ENCODE measurements at places on chromosomes 6 and 20.

- peak; percentile 7 for DNase-seq
These were observed 9.9 kb upstream of the PSMF1 start for GRCh38 chr20:1108437-1108920.

GRCh38 chr6:162845972-162846371, 118.2 kb downstream of the PACRG start:
- no peak for DNase-seq

DNA sequence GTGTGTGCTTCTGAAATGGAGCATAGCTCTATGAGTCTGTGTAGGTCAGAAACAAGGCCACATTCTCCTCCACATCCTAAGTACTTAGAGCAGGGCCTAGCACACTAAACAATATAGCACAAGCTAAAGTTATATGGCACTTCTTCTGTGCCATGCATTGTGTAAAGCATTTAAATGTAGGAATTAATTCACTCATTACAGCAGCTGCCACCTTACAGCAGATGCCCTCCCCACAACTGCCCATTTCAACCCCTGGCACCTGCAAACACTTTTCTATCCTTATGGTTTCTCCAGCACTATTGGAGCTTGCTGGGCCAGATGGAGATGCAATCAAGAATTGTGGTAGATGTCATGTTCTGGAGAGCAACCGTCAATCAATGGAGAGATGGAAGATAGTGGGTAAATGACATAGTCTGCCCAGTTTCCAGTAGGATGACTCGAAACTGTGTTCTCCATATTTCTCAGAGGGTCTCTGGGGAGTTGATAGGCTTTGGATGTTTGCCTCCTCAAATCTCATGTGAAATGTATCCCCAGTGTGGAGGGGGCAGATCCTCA, 373.7 kb downstream of the DOK5 start:
- no peak for DNase-seq

- no peak for DNase-seq
These were observed 189.0 kb upstream of the CDYL start for GRCh38 chr6:4587171-4587570.

DNA sequence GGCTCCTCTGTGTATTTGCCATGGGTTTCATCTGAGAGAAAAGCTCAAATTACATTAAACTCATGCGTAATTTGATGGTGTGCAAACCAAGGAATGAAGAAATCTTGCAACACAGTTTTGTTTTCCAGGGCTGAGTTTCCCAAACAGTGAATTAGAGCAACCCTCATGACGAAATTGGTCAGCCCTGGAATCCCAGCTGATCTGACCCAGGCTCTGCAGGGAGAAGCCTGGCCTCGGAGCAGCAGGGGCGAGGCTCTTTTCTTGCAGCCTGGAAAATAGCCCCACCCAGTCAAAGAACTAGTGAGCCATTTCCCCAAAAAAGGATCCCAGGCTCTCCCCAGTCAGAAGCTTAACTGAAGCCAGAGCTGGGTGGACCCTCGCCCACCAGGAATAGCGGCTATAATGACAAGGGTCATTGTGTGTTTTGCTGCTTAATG, 107.3 kb upstream of the SNX9 start:
- DNase-seq, result no peak

DNA sequence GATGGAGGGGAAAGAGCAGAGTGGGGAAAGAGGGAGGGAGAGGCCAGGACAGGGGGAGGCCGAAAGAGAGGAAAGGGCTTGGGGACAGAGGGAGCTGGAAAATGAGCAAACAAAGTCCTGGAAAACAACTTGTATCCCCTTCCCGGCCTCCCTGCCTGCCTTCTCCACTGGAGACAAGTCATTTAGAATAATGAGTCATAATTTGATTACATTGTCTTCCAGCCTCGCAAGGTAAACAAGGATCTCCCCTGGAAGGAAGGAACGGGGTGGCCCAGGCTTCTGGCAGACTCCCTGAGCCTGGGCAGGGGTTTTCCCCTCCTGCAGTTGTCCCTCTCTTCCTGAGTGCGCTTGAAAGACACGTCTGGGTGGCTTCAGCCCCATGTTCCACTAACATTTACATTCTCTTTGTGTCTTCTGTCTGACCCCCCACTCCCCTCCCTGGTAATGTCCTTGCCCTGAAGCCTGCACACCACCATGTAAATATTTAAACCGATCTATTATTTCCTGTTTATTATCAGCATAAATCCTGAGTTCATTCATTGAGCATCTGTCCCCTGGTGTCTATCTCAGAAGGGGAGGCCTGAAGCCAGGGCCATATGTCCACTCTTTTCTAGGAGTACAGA, 12.1 kb upstream of the MRPS18A start:
- DNase-seq, result no peak

- DNase-seq, result no peak
These were observed 311.5 kb downstream of the HDGFL1 start for GRCh38 chr6:22880686-22881433.

DNA sequence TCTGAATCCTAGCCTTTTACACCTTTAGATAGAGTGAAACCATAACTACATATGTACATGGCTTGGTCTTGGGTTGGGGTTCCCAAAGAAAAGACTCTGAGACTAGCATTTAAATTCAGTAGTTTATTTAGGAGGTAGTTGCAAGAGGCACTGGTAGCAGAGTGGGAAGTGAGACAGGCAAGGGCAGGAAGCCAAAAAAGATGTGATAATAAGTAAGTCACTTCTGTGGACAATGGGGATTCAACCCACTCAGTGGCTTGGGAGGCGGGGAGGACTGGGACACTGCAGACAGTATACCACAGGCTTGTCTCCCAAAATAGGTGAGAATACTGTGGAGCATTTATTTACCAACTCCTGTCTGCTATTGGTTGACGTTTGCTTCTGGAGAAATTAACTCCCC, 131.9 kb downstream of the SLC24A3 start:
- DNase-seq, result no peak

- DNase-seq, result no peak
These were observed 80.8 kb downstream of the RPP40 start for GRCh38 chr6:4923081-4923480.

- no peak for DNase-seq
These were observed 27.9 kb downstream of the ADRM1 start for GRCh38 chr20:62330576-62331317.

DNA sequence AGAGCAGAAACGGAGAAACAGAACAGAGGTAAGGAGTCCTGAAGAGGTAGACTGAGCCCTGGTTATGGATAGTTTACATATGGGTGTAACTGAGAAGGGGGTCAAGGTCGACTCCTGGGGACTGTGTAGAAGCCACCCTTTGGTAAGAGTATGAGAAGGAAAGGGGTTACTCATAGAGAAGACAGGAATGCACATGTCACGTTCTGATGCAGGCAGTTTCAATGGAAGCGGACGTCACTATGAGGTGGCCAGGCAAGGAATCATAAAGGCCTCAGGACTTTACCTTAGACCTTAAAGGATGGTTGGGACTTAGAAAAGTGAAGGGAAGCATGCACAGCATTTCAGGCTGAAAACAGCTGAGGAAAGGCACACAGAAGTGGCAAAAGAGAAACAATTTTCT, 25.1 kb downstream of the RGS17 start:
- no peak for DNase-seq

DNA sequence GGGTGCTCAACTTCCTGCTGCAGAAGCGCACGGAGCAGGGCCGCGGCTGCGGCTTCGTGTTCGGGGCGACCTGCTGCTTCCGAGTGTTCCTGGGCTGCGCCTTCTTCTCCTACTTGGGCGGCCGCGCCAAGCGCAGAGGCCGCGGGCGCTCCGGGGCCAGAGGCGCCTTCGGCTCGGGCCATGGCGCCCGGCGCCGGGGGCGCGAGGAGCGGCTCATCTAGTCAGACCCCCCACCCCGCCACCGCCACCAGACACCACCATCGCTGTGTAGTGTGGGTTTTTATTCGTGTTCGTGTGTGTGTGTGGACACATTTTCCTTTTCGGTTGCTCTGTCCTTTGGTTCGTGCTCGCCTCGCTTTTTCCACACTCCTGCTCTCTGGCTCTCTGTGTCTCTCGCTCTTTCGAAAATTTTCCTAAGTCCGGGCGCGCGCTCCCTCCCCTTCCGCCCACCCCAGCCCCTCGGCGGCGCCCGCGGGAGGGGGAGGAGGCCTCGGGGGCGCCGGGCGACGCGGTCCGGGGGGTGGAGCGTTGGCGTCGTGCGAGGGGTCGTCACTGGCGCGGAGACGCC, 38.1 kb downstream of the GNAS start:
- DNase-seq, result peak; percentile 65

- DNase-seq, result no peak
These were observed 85.6 kb downstream of the MRPL14 start for GRCh38 chr6:44041461-44042260.

GRCh38 chr6:158142789-158143188, 25.3 kb downstream of the SERAC1 start:
- no peak for DNase-seq

- no peak for DNase-seq
These were observed 35.3 kb upstream of the EZR start for GRCh38 chr6:158854214-158855101.

- DNase-seq, result no peak
These were observed 882.7 kb upstream of the FLRT3 start for GRCh38 chr20:15220009-15220656.

DNA sequence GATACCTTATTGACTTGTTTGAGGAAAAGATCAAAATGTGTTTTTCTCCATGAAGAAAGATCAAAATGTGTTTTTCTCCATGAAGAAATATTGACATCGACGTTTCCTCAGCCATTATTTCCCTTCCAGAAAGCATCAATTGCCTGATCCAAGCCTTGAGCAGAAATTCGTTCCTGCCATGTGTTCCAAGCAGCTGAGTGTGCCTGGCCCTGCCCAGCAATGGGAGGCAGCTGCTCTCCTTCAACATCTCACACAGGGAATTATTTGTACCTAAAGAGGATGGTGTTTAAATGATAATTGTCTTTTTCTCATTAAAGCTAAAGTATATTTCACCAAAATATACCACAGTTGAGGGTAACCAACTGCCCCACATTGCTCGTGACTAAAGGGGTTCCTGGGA, 7.8 kb upstream of the DUSP22 start:
- no peak for DNase-seq

DNA sequence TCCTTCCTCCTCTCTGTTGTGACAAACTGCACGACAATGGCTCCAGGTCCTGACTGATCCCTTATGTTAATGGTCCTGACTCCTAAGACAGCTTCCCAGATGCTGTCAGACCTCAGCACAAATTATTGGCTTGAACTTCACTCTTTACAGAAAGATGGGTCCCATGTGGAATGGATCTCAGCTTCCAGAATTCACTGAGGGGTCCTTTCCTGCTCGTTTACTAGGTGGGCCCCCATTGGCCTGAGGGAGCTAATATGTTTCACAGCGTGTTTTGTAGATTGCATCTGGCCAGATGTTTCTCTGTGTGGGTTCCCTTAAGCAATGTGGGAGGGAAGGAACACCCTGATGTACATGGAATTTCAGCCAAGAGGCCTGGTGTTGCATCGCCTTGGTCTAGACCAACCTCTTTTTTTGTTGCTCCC, 826.6 kb downstream of the MAFB start:
- no peak for DNase-seq

DNA sequence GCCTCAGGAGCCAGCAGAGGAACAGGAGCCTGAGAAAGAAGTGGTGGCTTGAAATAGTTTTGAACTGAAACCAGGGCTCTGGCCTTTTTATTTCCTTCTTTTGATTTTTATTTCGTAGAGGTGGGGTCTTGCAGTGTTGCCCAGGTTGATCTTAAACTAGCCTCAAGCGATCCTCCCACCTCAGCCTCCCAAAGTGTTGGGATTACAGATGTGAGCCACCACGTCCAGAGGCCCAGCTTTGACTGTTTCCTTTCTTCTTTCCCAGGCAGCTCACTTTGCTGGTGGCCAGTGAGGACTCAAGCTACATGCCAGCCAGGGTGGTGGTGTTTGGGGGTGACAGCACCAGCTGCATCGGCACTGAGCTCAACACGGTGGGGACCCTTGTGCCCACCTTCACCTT, 20.5 kb downstream of the CUL9 start:
- DNase-seq, result no peak

DNA sequence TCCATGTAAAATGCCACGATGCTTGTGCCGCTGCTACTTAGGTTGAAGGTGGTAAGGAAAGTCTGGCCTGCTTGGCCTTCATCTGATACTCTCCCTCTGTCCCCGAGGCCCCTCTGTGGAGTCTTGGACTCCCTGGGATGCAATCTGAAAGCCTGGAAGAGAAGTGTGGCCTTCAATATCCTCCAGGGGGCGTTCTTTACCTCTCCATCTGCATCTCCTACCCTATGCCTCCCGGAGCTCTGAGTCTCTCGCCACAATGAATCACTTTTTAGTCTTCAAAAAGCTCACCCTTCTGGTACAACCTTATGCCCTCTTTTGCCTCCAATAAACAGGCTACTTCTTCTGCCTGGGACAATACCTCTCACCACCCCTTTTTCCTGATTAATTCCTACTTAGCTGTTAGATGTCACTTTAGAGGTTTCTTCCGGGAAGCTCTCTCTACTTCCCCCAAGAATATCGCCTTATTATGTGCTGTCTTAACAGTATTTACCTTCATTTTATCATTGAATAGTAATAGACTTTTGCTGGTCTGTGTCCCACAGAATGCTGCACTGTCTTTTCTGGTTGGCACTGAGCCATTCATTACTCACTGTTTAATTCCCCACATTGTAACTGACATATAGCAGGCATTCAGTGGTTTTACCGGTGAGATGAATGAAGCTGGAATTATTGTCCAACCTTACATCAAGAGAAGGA, 13.9 kb upstream of the ATG5 start:
- no peak for DNase-seq

GRCh38 chr6:51213811-51214210, 395.1 kb downstream of the TFAP2B start:
- DNase-seq, result no peak

DNA sequence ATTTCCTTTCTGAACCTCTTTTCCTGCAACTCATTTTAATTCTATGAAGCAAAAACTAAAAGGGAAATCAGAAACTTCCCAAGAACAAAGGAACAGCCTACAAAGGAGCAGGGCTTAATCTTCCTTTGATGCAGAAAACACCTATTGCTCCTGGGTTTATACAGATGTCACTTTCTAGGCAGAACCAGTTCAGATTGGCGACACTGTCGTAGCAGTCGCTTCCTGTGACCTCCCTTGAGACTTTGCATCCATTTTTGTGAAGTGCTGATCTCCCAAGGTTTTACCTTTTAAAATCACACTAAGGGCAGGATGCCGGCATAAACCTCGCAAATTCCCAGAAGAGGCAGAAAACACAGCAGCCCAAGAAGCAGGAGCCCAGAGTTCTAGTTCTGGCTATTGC, 40.1 kb downstream of the JAG1 start:
- no peak for DNase-seq

GRCh38 chr6:150149146-150149545, 6.3 kb downstream of the PPP1R14C start:
- no peak for DNase-seq

DNA sequence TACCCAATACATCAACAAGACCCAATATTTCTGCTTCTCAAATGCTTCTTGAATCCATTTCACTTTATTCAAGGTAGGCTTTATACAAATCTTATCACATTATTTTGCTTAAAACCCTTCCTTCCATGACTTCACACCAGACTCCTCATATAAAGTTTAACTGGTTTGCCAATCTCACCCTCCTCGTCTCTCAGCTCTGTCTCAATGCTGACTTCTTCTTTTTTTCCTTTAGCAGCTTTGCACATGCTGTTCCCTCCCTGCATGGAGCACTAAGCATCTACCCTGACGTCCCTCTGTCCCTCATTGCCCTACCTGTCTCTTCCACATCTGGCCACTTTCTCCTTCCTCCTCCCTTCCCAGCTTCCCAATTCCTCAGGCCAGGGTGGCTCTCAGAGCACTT, 31.4 kb downstream of the KCNK17 start:
- DNase-seq, result no peak

- no peak for DNase-seq
These were observed 100.6 kb downstream of the NKAIN2 start for GRCh38 chr6:123904228-123904627.

GRCh38 chr6:133749427-133749826, 139.5 kb upstream of the TCF21 start:
- no peak for DNase-seq

GRCh38 chr20:58965270-58966064, 15.6 kb upstream of the NELFCD start:
- DNase-seq, result no peak

All from stimulated activated CD8-positive, alpha-beta memory T cell treated with anti-CD3 and anti-CD28 coated beads, Interleukin-4, amount 100 ng/mL, for 4 hours (primary cell).